Melanocyte of skin (primary cell): ENCODE measurements at places on chromosomes 4 and X. TPM values are rescaled to one million over a fixed set of nuclear protein-coding genes. Genes with fewer than 3 reads are reported as not detected.

The NPNT gene
- total RNA-seq = not detected in 2 replicates

The CT47A7 gene
- total RNA-seq = not detected in 2 replicates

The STPG2 gene
- 0.34 and 0.36 TPM in 2 replicates for total RNA-seq

The SSX2B gene
- not detected in 2 replicates for total RNA-seq

The CSAG2 gene
- total RNA-seq = not detected in 2 replicates

The CXCL5 gene
- total RNA-seq = 26.5 and 412 TPM in 2 replicates

The LINC00632 gene
- 5.1 and 6.5 TPM in 2 replicates for total RNA-seq

The CENPE gene
- 9.5 and 13.1 TPM in 2 replicates for total RNA-seq

The NAP1L3 gene
- 3.8 and 5.1 TPM in 2 replicates for total RNA-seq

The PRSS12 gene
- total RNA-seq = 5.5 and 10.5 TPM in 2 replicates

The CT45A7 gene
- not detected in 2 replicates for total RNA-seq

The INTU gene
- 3.8 and 4.7 TPM in 2 replicates for total RNA-seq

The OTC gene
- total RNA-seq = not detected in 2 replicates

The TEX11 gene
- under 0.01 TPM in 1 of 2 replicates, not detected in the other for total RNA-seq

The PAGE1 gene
- total RNA-seq = not detected in 2 replicates

The NALF2 gene
- total RNA-seq = not detected in 2 replicates

The MAGEC3 gene
- total RNA-seq = not detected in 2 replicates

The ADAM29 gene
- total RNA-seq = not detected in 2 replicates

The MAGEA8 gene
- total RNA-seq = not detected in 2 replicates

The TFDP3 gene
- not detected in 2 replicates for total RNA-seq

The PCSK1N gene
- 0.69 and 1.1 TPM in 2 replicates for total RNA-seq

The MAML3 gene
- total RNA-seq = 8.5 and 9.0 TPM in 2 replicates

The SRPK3 gene
- total RNA-seq = under 0.01 TPM in 2 replicates

The SPANXB1 gene
- total RNA-seq = not detected in 2 replicates

The HTN3 gene
- not detected in 2 replicates for total RNA-seq

The MAGED4B gene
- 12.4 and 33.1 TPM in 2 replicates for total RNA-seq

The PWWP3B gene
- not detected in 2 replicates for total RNA-seq

The TBC1D25 gene
- total RNA-seq = 8.0 and 8.3 TPM in 2 replicates

The EVC2 gene
- total RNA-seq = 9.3 and 10.5 TPM in 2 replicates

The MAOB gene
- 1.1 TPM in 1 of 2 replicates, not detected in the other for total RNA-seq

The RAB41 gene
- not detected in 2 replicates for total RNA-seq

The ADH6 gene
- not detected in 2 replicates for total RNA-seq

The TCEAL2 gene
- total RNA-seq = not detected in 2 replicates

The DACH2 gene
- not detected in 2 replicates for total RNA-seq

The ATP1B4 gene
- not detected in 2 replicates for total RNA-seq

The FSTL5 gene
- under 0.01 and 0.73 TPM in 2 replicates for total RNA-seq

The STAP1 gene
- not detected in 2 replicates for total RNA-seq

The HPGDS gene
- not detected in 2 replicates for total RNA-seq

The NLGN3 gene
- 0.34 and 1.1 TPM in 2 replicates for total RNA-seq

The NPY5R gene
- total RNA-seq = not detected in 2 replicates

The HAND2 gene
- total RNA-seq = not detected in 2 replicates

The GC gene
- not detected in 2 replicates for total RNA-seq

The GSX2 gene
- not detected in 2 replicates for total RNA-seq

The FAM241A gene
- total RNA-seq = under 0.01 and 0.36 TPM in 2 replicates

The SSX1 gene
- 0.34 and 5.1 TPM in 2 replicates for total RNA-seq

The ASB11 gene
- 0.15 and 0.33 TPM in 2 replicates for total RNA-seq

The TNIP3 gene
- total RNA-seq = not detected in 2 replicates

The TMEM156 gene
- total RNA-seq = not detected in 2 replicates

The GAB3 gene
- total RNA-seq = 2.2 and 10.7 TPM in 2 replicates

The MSANTD1 gene
- total RNA-seq = 0.62 and 0.67 TPM in 2 replicates

The POU3F4 gene
- not detected in 2 replicates for total RNA-seq

The C4orf51 gene
- not detected in 2 replicates for total RNA-seq

The SMARCA1 gene
- total RNA-seq = 40.0 and 46.3 TPM in 2 replicates

The GAGE12E gene
- not detected in 2 replicates for total RNA-seq
